ENCODE measurements at places on chromosomes 3 and 15. TPM values are rescaled to one million over a fixed set of nuclear protein-coding genes. Genes with fewer than 3 reads are reported as not detected.

DNA sequence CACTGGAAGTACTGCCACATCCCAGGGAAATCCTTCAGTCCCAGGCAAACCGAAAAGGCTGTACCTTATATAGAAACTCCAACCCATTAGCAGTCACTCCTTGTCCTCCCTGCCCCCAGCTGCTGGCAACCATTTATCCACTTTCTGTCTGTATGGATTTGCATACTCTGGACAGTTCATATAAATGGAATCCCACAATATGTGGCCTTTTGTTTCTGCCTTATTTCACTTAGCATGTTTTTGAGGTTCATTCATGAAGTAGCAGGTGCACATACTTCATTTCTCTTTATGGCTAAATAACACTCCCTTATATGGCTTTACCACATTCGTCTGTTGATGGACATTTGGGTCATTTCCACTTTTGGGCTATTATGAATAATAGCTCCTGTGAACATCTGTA, 51.6 kb upstream of the CMTM8 start:
- DNase-seq = no peak

Gene ZNF660
- polyA plus RNA-seq = 8.2 TPM

- no peak for DNase-seq
These were observed 17.0 kb downstream of the ZNF280D start for GRCh38 chr15:56716334-56716733.

DNA sequence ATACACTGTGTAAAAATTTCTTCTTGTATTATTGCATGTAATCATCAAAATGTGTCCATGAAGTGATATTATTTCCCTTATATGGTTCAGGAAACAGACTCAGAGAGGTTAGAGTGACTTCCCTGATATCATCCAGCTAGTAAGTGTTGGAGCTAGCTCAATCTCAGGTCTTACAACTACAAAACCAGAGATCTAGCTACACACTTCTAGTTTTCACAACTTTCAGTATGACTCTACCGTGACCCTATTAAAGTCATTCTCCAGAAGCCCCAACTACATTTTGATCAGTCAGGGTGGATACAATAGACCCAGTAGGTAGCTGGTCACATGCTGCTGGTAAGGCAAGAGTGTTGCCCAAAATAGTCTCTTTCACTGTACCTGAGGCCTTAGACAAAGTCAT, 165.3 kb downstream of the GOLIM4 start:
- DNase-seq = no peak

GRCh38 chr15:101625184-101625583, 27.0 kb downstream of the TM2D3 start:
- no peak for DNase-seq

DNA sequence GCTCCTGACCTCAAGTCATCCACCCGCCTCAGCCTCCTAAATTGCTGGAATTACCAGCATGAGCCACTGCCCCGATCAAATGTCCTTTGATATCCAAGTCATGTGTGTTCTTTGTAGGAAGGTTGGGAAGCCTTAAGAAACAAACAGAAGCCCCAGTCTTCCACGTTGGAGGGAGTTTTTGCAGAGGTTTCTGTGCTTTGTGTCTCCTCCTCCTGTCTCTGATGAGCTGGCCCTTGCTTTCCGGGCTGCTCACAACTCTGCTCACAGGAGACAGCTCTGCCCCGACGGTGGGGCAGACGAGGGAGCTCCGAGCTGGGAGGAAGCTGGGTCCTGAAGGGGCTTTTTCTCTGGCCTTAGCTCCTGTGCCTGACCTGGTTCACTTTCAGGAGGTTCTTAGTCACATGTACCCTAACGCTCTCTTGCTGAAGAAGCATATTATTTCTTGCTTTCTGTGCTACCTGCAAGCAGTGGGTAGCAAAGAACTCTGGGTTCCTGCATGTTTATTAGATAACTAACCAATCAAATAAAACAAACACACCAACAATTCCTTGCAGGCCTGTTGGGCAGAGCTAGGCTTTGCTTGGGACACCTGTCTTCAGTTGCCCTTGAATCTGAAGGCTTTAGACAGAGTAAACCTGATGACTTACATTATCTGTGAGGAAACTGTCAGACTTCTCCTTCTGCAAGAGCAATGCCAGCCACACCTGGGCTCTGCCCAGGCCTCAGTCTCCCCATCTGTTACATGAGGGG, 52.6 kb upstream of the SMAD6 start:
- DNase-seq = no peak

DNA sequence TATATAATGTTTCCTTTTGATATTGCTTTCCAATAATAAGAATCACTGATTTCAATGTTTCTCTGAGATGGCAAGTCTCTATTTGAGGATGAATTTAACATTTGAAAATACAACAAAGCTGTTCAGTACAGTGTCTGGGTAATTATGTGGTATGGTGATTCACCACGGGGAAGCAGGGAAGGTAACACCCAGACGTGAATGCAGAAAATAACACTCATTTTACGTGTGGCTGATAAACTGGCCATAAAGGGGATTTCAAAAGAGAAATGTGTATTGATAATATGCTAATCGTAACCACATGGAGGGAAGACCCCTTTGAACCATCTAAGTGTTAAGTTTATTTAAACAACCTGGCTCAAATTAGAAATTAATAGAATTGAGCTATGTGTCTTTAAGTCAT, 344.6 kb downstream of the GRM7 start:
- no peak for DNase-seq

- no peak for DNase-seq
These were observed 8.9 kb upstream of the PCOLCE2 start for GRCh38 chr3:142897807-142898206.

DNA sequence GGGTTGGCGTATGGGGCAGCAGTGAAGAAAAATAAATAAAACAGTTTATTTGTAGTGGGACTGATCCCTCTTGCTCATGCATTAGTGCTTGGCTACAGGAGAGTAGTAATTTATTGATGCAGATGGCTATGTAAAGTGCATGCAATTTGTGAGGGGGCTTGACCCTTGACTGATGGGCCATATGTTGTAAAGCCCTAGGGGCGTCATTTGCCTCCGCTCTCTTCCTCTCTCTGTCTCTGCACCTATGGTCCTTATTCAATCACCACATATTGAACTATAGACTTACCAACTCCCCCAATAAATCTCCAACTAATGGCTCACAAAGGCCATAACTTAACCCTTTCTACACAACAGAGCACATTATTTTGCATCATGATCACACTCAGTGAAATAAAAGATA, 227.7 kb downstream of the ROBO2 start:
- DNase-seq = no peak

- no peak for DNase-seq
These were observed 11.3 kb upstream of the C3orf52 start for GRCh38 chr3:112074616-112075497.

DNA sequence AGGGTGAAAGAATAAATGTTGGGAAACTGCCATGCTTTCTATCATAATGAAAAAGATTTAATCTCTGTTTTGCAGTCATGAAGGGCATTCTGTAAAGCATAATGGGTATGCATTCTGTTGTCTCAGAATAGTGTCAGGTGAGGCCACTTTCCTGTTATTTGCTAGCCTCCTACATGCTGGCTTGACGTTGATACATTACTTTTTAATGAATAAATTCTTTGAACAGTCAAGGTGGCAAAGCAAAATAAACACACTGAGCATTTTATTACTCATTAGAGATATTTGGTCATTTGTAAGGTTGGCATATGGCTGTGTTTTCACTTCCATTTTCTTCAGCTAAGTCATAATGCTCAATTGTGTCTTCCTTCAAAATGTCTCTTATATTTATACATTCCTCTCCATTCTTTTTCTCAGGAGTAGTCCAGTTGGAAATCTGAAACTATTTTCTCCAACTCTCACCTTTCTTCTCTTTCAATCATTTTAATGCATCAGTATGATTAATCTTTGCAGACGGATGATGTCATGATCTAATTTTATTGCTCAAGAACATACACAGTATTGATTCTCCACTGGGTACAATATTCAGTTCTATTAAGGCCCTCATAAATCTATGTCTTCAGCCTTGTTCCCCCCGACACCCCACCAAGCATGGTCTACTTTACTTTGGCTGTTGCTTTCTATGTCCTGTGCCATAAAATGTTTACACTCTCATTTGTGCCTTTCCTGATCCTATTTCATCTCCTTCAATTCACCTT, 290.7 kb downstream of the GBE1 start:
- DNase-seq = no peak

DNA sequence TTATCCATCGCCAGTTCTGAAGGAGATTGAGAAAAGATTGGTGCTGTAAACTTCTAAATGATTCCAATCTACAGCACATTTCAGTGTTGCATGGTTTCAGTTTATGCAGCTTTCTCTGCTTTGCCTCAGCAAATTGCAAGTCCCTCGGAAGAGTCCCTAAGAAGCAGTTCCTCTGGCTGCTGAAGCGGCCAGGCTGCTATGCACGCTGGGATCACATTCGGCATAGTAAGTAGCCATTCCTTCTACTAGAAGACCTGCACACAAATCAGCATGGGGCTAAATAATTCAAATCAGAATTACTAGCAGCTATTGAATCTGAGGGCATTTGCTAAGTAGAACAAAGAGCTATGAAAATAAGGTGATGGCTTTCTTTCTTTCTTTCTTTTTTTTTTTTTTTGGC, 769.5 kb downstream of the AGBL1 start:
- DNase-seq = no peak

DNA sequence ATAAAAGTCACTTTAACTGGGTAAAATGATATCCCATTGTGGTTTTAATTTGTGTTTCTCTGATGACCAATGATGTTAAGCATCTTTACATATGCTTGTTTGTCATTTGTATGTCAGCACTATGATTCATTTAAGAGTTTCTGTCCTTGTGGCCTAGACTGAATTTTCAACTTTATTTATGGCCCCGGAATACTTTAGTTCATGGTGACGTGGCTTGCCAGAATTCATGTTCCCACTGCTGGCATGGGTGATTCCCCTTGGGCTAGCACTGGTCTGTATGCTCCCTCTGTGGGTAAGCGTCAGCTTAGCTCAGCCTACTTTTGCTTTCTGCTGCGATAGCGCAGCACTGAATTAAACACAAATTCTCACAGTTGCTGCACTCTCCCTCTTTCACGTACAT, 436.3 kb upstream of the SGO1 start:
- no peak for DNase-seq

- no peak for DNase-seq
These were observed 76.0 kb upstream of the DCBLD2 start for GRCh38 chr3:98977520-98977919.

Gene TRNT1
- 34.9 TPM for polyA plus RNA-seq

DNA sequence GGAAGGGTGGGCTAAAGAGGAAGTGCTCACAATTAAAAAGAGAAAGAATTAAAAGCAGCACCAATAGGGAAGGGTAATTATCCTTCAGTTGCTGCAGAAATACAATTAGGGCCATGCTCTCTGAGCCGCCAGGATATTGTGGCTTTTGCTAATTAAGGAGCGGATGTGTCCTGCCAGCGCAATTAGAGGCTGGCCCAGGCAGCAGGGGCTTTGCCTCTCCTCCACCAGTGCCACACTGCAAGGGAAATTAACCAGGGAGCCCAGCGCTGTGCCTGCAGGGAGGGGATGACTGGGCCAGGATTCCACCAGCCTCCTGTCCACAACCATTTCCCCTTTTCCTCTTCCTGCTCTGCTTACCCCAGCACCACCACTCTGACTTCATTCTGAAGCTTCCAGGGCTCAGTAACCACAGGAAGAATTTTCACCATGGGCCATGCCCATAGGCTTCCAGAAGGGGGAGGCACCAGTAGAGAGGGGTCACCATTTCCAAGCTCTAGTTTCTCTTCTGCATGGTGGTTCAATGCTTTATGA, 10.4 kb upstream of the AEN start:
- DNase-seq = no peak

Gene NPHP3
- 43.0 TPM for polyA plus RNA-seq

GRCh38 chr15:90315278-90315982, 36.7 kb upstream of the ZNF774 start:
- no peak for DNase-seq

- no peak for DNase-seq
These were observed 27.4 kb downstream of the CLK3 start for GRCh38 chr15:74642734-74643664.

DNA sequence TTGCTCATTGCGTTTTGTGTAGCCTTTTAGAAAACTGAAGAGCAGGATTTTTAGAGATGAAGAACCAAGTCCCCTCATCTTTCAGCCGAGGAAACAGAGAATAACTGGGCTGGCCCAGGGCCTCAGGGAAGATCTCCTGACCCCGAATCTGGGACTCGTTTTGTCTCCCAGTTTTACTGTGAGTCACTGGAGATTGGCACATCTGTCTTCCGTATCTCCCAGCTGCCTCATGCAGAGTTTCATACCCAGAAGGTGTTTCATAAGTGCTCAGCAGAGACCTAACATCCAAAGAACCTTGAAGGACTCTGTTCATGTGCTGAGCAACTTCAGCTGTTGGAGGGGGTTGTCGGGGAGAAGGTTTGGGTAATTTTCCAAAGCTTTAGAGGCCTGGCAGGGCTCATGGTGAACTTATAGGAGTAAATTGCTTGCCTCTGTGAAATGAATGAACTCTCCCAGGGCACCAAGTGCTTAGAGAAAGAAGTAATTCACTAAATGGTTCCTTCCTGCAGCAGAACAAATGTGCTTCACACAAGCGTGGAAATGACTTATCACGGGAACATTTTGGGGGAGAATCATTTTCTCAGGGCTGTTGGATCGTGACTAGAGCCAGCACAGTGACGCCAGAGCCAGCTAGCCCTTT, 121.4 kb downstream of the FAM43A start:
- DNase-seq = no peak

DNA sequence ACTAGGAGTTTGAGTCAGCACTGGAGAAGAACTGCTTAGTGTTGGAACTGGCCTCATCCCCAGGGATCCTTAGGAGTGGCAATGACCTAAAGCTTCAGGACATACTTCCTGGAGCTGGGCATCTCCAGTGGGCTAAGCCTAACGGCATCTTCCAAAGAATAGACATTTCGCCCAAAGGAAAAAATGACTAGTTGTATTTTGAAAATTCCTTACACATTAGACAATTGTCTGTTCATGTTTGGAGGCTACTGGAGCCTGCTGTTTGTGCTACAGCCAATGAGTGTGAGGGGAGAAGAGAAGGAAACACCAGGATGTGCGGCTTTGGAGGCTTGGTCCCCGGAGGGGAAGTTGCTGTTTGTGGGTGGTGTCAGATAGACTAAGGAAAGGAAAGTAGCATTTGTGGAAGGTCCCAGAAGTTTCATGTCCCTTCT, 77.6 kb downstream of the POLR2M start:
- no peak for DNase-seq

Gene NDN
- 90.6 TPM for polyA plus RNA-seq

DNA sequence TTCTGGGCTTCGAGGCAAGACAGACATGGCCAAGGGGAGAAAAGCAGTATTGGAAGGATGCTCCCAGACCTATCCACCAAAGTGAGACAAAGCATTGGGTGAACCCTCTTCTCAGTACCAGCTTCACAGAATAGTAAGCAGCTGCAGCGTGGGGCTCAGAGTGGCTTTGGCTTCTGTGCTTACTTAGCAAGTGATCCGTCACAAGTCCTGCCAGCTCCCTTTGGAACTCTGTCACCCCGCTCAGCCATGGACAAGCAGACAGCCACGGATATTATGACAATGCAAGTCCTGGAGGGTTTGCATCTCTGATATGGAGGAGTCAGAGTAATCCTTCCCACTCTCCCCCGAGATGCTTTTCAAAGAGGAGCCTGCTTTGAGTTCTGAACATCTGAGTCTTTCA, 90.8 kb downstream of the SLCO3A1 start:
- no peak for DNase-seq

Gene AP3B2
- 3.6 TPM for polyA plus RNA-seq

Gene TP63
- 0.91 TPM for polyA plus RNA-seq

Gene TEX55
- not detected for polyA plus RNA-seq
